ENCODE measurements at places on chromosomes 6 and 20.

DNA sequence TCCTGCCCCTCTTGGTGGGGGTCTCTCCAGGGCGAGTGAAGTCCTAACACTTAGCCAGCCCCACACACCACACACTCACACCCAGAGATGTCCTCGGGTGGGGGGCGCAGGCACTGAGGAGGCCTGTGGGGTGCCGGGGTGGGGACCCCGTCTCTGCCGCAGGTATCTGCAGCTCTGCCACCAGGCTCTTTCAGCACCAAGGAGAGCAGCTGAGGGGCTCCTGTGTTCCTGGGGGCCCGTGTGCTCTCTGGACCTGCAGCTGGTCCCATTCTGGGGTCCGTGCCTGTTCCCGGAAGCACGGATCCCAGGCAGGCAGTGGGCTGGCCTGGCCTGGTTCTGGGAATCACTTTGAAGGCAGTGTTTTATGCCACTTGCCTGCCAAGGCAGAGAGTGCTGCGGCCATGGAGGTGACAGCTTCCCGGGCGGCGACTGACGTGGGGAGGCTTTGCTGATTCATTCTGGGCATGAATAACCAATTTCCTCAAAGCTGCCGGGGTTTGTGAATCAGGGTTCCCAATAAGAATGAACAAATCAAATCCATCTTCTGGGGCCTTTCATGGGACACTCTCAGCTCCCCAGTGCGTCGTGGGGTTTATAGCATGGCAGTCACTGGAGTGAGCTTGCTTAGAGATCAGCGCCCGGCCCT is 54.4 kb upstream of the SLCO4A1 start:
- DNase-seq, result peak; percentile 41

DNA sequence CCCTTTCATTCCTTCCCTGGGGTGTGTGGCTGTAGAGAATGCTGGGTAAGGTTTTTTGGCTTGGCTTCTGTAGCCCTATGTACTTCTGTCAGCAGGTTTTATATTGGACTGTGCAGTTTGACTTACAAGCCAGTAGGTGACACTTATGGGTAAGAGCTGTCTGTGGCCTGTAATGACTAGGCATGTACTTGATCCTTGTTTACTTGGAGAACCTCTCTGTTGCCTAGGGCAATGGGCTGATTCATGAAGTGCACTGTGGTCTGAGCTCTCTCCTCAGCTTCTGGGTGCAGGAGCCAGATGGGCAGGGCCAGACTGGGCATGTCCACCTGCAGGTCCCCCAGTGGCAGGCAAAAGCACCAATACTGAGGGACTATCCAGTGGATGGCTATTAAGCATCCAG is 544.6 kb downstream of the ADGRB3 start:
- DNase-seq, result no peak

- DNase-seq, result no peak
These were observed 19.7 kb downstream of the AKIRIN2 start for GRCh38 chr6:87682310-87682709.

DNA sequence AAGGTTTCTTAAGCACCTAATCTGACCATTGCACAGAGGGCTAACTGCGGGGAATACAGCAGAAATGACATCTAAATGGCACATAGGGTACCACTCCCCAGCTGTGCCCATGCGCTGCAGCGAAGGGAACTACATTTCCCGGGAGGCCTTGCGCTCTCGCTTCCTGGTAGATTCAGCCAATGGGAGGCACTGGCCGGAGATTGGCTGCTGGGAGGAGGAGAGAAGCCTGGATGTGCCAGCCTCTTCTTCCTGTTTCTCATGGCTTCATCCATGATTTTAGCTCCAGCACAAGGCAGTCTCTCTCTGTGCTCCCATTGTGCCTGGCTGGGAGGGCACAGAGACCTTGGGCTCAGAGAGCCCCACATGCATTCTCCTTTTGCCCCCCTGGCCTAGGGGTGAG is 101.7 kb upstream of the FOXA2 start:
- peak; percentile 66 for DNase-seq

- DNase-seq, result no peak
These were observed 137.1 kb downstream of the SMOC2 start for GRCh38 chr6:168578036-168578435.

GRCh38 chr20:35561268-35561667 is 19.4 kb downstream of the ERGIC3 start:
- DNase-seq, result peak; percentile 89

DNA sequence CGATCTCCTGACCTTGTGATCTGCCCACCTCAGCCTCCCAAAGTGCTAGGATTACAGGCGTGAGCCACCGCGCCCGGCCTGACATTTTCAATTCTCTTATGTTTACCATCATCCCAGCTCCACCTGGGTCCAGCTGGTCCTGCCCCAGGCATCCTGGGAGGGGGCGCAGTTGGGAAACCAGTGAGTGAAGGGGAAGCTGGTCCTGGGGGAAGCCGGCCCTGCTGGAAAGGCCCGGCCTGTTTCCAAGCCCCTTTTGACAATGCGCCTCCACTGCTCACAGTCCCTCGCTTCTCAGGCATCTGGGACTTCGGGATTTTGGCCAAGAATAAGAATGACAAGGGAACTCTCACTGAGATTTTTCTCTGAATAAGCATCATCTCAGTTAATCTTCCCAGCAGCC is 14.2 kb downstream of the SLC13A3 start:
- no peak for DNase-seq

GRCh38 chr6:142355520-142356174 is 53.8 kb downstream of the ADGRG6 start:
- DNase-seq, result no peak

DNA sequence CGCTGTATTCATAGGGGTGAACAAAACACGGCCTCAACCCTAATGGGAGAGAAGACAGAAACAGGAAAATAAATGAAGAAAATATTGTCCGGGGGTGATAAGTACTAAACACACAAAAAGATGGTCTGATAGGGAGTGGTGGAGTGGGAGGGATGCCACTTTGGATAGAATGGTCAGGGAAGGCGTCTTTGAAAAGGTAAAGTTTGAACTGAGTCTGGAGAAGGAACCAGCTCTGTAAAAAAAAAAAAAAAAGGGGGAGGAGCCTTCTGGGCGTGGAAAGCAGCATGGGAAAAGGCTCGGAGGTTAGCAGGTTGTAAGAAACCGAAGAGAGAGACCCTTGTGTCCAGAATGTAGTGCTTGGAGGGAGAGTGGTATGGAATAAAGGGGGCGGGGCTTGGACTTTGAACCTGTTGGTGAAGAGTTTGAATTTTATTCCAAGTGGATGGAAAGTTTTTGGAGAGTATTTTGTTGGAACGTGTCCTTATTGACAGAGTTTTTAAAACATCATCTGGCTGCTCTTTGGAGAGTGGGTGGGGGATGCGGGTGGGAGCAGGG is 1.8 kb downstream of the CHMP4B start:
- peak; percentile 85 for DNase-seq

GRCh38 chr6:135192256-135193174 is 11.4 kb downstream of the MYB start:
- DNase-seq, result no peak
